Midbrain (tissue), 1 donor: ENCODE measurements at places on chromosomes 4 and X.

DNA sequence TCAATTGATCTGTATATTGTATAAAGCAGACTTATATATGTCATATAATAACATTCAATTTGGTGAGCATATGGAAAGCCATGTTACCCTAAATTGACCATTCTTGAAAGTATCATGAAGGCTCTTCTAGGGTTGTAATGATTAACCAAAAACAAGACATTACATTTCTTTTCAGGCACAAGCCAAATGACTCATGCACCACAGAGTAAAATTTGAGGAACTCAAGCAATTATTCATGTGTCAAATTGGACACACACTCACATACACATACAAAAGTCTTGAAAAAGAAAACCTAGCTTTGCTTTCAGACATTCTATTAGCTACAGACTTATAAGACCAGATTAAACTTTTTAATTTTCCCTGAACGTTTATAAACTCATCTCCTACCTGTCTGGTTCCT lies 146.5 kb upstream of the PCDH18 start:
- no peak for DNase-seq

DNA sequence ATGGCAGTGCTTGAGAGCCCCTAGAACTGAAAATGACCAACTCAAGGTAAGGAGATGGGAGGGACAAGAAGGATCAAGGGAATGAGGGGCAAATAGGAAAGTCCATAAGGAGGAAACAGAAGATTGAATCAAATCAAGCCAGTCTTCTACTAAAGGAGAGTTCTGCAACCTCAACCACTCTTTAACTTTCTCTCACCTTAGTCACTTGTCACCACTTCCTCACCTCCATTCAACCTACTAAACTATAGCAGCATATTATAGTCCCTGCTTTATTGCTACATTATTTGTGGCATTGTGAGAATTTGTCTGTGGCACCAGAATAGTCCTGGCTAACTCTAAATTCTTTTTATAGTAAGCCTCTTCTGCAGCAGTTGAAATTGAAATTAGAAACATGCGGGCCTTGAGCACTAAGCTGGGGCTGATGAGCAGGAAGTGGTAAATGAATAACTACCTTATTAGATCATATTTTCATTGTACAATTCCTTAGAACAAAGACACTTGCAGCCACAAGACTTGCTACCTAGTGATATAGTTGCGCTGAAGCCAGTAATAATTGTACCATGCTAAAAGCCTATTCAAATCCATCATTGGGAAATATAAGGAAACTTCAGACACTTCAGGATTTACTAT lies 336.9 kb downstream of the ZNF674 start:
- no peak for DNase-seq

GRCh38 chrX:48897157-48897624 lies 377 bp downstream of the TIMM17B start:
- DNase-seq: peak; percentile 63

GRCh38 chr4:6989331-6989923 lies 53.7 kb upstream of the TADA2B start:
- DNase-seq: no peak

GRCh38 chr4:180828455-180829018 lies 1414.7 kb upstream of the TENM3 start:
- peak; percentile 73 for DNase-seq

DNA sequence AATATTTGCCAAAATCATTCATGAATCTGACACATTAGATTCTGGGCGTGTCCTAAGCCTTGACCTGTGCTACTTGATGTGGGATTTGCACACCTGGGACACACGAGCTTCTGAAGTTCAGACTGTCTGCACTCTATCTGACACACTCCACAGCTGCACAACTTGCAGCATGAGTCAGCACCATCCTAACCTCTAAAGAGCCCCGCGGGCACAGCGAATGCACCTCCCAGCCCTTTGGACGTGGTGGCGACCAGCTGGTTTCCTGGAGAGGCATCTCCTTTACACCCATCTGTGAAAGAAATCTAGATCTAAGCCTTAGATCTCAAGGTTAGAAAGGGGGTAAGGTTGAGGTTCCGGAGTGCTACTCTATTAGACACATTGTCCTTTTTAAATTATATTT lies 69.2 kb downstream of the SORBS2 start:
- DNase-seq: no peak

- DNase-seq: no peak
Observed at GRCh38 chr4:153766758-153767157, 6.9 kb upstream of the RNF175 start.

- DNase-seq: peak; percentile 58
Observed at GRCh38 chr4:137532869-137533236, 559 bp upstream of the PCDH18 start.

- no peak for DNase-seq
Observed at GRCh38 chrX:45621376-45622041, 420.8 kb upstream of the DIPK2B start.

DNA sequence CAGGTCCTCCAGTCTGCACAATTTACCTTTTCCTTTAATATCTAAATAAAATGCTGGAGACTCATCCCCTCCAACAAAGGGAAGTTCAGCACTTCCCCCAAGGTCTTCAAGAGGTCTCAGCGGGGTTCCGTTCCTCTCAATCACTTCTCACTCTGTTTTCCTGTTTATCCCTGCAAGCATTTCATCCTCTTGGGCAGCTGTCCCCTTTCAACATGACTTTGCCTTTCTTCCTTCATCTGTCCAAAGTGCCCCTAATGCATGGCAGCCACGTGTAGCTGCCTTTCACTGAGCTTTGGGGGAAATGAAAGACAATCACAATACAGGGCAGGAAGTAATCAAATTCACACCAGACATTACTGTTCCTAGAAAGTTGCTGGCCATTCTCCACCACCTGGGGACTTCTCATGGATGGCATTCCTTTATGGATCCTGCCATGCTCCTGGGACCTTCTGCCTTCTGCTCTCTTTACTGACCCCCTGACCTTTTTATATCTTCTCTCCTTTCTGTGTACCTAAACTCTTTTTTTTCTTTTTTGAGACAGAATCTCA lies 79.7 kb upstream of the USP9X start:
- no peak for DNase-seq

GRCh38 chrX:141652286-141652685 lies 46.3 kb downstream of the SPANXD start:
- no peak for DNase-seq

- DNase-seq: no peak
Observed at GRCh38 chr4:40525752-40526598, 103.7 kb downstream of the RBM47 start.

DNA sequence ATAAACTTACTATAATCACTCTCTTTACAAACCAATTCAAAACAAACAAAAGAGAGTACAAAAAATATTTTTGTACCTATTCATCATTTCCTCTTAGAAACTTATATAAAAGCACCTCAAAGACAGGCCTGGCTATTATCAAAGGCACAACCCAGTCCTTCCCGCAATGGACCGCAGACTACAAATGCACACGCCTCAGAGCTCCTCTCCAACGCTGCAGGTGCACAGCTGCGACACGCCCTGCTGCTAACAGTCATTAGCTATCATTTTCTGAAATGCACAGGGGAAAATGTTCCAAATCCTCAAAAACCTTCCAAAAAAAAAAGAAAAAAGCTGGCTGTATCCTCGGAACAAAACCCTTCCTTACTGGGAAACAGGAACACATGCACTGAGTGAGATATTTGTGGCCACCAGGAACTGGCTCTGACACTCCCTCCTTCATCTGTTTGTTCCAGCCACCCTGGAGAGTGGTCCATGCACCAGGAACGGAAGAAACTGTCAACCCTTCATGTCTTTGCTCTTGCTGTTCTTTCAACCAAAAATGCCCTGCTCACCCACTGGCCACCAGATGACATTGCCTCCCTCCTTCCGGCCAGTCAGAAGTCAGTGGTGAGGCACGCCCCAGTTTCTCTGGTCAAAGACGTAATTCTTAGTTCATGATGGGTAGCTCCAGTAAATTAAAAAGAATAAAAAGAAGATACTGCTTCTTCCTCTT lies 16.7 kb downstream of the IRF2 start:
- no peak for DNase-seq

DNA sequence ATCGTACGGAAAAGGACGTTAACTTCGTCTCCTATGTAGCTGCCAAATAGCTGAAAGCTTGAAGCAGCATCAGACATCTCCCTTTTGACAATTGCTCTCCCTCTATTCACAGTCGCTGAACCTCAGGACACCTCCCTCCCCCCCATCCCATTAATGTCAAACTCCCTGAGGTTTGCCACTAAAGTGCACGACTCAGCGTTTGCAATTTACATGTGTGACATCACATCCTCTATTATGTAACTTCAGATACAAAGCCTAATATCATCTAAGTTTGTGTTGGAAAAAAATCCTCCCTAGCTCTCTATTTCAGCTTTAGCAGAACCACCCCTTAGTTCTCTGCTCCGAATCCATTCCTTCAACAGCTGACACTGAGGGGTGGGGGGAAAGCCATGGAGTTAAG lies 5.5 kb upstream of the NR3C2 start:
- no peak for DNase-seq

- DNase-seq: peak; percentile 47
Observed at GRCh38 chrX:103607364-103608305, at the start of gene TCEAL3. TSS of gene TCEAL3 (plus strand) at chrX:103607963. CDS start at chrX:103609065, 1,102 bp downstream.

- DNase-seq: no peak
Observed at GRCh38 chrX:16876696-16877095, 6.5 kb upstream of the RBBP7 start.

DNA sequence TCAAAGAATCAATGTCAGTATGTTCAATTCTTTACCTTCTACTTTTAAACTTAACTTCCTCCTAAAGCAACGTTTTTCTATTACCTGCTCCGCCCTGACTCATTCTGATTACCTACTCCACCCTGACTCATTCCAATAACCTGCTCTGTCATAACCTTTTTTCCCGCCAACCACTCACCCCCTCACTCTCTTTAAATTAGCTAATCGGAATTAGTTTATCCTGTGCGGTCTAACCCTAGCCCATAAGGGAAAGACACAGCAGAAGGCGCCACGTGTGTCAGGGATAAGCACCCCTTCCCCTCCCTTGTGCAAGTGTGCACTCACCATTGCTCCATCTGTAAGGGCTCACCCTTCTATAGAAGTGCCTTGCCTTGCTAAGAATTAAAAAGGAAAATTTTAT lies 64.4 kb downstream of the EIF4E start:
- no peak for DNase-seq

- no peak for DNase-seq
Observed at GRCh38 chr4:80116516-80116915, 43.5 kb upstream of the ANTXR2 start.

- no peak for DNase-seq
Observed at GRCh38 chrX:20595928-20596575, 329.3 kb upstream of the RPS6KA3 start.

GRCh38 chr4:157832596-157832995 lies 340.2 kb downstream of the GASK1B start:
- DNase-seq: no peak

GRCh38 chrX:22430701-22431100 lies 158.0 kb downstream of the CBLL2 start:
- DNase-seq: no peak

GRCh38 chr4:58477513-58477912 lies 1367.3 kb upstream of the IGFBP7 start:
- no peak for DNase-seq

GRCh38 chr4:3188118-3188517 lies 60.8 kb upstream of the MSANTD1 start:
- DNase-seq: no peak

DNA sequence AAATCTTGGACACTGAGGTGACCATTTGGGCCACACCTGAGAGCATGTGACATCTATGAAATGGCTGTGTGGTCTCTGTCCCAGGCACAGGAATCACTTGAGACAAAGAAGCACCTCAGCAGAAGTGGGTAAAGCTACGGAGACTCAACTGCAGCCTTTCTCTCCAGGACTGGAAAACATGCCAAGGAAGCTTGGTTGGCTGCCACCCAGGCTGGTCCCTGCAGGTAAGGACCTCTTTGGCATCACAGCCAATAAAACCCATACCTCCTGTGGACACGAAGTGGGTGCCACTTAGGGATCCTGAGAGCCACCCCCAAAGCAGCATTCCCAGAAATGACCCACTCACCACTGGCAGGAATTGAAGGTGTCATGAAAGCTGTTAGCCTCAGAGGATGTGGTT lies 74.6 kb downstream of the LEF1 start:
- DNase-seq: no peak

- DNase-seq: no peak
Observed at GRCh38 chr4:113849771-113850170, 88.2 kb upstream of the CAMK2D start.

- no peak for DNase-seq
Observed at GRCh38 chr4:41678086-41678816, 70.3 kb downstream of the PHOX2B start.

- no peak for DNase-seq
Observed at GRCh38 chr4:185529413-185529812, 5.9 kb downstream of the PDLIM3 start.

GRCh38 chr4:114393295-114394038 lies 205.1 kb upstream of the UGT8 start:
- DNase-seq: no peak

DNA sequence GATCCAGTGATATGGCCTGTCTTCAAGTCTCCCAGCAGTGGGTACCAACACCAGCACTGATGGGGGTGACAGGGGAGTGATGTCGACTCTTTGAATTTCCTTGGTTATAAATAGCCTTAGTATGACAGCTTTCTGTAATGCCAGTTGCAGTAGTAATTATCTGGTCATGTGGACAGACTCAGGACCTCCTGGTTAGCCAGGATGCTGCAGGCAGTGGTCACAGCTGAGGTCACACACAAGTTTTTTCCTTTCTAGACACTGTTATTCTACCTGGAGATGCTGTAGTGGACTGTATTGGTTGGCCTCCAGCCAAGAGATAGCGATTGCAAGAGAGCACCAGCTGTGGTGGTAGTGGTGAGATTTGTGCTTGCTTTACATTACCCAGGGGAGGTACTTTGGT lies 63.6 kb downstream of the UPRT start:
- DNase-seq: no peak

- no peak for DNase-seq
Observed at GRCh38 chr4:97911236-97911906, 231.9 kb downstream of the STPG2 start.

DNA sequence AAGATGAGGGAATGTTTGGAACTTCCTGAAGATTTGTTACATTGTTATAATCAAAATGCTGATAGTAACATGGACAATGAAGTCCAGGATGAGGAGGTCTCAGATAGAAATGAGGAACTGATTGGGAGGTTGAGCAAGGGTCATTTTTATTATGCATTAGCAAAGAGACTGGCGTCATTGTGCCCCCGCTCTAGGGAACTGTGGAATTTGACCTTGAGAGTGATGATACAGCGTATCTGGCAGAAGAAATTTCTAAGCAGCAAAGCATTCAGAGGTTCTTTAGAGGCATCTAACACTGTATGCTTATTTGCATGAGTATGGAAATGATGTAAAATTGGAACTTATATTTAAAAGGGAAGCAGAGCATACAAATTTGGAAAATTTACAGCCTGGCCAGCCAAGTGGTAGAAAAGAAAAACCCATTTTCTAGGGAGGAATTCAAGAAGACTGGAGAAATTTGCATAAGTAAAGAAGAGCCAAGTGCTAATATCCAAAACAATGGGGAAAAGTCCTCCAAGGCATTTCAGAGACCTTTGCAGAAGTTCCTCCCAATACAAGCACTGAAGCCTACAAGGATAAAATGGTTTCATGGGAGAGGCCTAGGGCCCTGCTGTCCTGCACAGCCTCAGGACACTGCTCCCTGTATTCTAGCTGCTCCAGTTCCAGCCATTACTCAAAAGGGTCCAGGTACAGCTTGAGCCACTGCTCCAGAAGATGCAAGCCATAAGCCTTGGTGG lies 483.0 kb upstream of the NDST4 start:
- no peak for DNase-seq

GRCh38 chr4:169440446-169440845 lies 169.7 kb upstream of the SH3RF1 start:
- DNase-seq: no peak
